ENCODE measurements at places on chromosomes 5 and 9. TPM values are rescaled to one million over a fixed set of nuclear protein-coding genes. Genes with fewer than 3 reads are reported as not detected.

DNA sequence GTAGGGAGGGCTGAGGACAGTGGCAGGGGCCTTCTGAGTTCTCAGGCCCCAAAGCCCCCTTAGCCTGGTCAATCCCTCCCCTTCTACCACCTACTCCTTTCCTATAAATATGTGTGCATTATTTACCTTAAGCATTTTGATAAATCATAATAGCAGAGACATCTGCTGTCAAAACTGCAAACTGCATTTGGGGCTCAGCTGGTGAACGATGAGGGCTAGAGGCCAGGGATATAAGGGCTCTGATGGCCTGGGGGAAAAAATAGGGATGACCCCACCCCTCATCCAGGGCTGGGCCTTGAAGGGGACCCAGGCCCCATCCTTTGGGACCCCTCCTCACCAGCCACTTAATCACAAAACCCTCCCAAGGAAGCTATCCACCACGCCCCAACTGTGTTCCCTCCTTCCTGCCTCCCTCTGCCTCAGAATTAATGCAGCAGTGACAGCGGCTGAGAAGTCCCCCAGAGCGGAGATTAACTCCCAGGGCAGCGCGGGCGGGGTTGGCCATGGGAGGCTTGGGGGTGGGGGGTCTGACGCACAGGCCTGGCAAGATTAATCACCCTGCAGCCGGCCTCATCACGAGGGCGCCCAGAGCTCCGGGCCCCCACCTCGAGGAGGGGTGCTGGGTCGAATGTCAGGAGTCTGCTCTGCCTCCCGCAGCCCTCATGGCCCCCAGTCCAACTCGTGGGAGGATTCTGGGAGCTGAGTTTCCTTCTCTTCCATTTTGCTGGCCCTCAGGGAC, 42.1 kb downstream of the CXXC5 start:
- DNase-seq, result peak; percentile 87
- 0 out of 2 replicates have a peak overlapping the region, but pooled peaks have one; percentile 8 for H3K4me3 ChIP-seq
- peak overlapping the region; percentile 70 for H3K27ac ChIP-seq
- no peaks in the 10 kb centered on the region for H3K27me3 ChIP-seq
- H3K4me1 ChIP-seq, result peaks cover 41% of the 10 kb centered on the region
- H3K36me3 ChIP-seq, result peaks cover 11% of the 10 kb centered on the region

GRCh38 chr9:130382096-130382495, 62.7 kb upstream of the ASS1 start:
- peaks cover 21% of the 10 kb centered on the region for H3K27me3 ChIP-seq
- no peaks in the 10 kb centered on the region for H3K4me1 ChIP-seq
- H3K4me3 ChIP-seq, result no peak overlapping the region
- H3K36me3 ChIP-seq, result no peaks in the 10 kb centered on the region
- no peak for DNase-seq
- H3K27ac ChIP-seq, result no peak overlapping the region

DNA sequence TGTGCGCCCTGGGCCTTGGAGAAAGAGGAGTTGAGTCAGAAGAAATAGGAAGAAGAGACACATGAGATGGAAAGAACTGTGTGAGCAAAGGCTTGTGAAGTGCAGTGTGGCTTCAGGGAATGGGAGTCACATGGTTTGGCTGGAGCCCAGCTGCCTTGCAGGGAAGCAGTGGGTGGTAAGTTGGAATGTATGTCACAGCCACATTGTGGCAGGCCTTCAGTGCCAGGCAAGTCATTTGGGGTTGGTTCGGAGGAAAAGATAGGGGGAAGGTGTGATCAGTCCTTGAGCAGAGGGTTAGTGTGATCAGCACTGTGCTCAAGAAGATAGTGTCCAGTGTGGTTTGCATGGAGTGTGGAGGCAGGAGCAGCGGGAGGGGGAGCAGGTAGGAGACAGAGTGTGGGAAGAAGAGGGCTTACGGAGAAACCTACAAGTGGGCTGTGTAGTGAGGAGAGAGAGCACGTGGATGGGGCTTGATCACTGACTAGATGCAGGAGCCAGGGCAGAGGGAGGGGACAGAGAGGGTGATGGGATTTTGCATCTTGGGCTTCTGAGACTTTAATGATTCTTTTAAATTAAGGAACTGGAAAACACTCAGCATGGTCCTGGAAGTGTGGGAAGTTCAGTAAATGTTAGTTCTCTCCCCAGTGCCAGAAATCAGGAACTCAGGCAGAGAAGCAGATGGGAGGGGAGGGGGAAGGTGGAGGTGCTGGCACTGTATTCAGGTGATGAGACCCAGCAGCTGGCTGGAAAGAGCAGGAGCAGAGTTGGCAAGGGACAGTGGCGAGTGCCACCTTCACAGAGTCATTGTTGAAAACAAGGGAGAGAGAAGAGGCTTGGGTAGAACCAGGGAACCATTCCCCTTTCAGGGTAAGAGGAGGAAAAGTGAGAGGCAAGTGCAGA, 46.6 kb downstream of the ARHGAP26 start:
- H3K4me1 ChIP-seq, result peaks cover 50% of the 10 kb centered on the region
- H3K27me3 ChIP-seq, result no peaks in the 10 kb centered on the region
- no peaks in the 10 kb centered on the region for H3K36me3 ChIP-seq
- H3K27ac ChIP-seq, result no peak overlapping the region
- H3K4me3 ChIP-seq, result no peak overlapping the region

The GRXCR2 gene
- not detected for total RNA-seq

DNA sequence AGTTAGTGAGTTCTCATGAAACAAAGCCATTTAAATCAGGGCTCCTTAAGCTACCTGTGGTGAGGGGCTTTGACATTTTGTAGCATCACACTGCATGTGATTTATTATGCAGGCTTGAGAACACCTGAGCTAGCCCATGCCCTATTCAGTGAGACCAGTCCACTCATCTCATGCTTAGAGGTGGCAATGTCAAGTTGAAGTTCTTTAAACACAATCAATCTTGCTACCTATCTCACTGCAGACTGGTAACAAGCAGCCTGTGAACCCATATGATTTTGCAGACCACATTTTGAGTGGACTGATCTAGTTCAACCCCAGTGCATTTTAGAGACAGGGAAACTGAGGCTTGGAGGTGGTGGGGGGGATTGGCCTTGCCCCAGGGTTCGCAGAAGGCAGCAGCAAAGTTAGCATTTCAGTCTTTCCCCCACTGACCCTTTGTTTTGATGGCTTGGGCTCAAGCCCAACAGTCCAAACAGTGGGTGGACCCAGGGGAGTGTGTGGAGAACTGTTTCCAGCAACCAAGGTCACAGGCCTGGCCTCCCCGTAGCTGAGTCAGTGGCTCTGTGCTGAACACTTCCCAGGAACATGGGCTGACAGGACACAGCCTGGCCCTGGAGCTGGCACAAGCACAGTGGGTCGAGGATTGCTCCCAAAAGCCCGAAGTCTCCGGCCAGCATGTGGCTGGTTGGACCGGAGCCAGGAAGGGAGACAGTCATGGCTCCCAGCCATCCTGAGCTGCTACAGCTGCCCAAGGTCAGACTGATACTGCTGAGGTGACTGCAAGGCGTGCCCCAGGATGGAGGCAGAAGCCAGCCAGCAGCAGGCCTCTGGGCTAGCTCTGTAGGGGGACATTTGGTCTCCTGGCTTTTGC, 95.3 kb downstream of the RGS3 start:
- H3K4me3 ChIP-seq, result no peak overlapping the region
- H3K27me3 ChIP-seq, result no peaks in the 10 kb centered on the region
- peaks cover 27% of the 10 kb centered on the region for H3K4me1 ChIP-seq
- DNase-seq, result peak; percentile 78
- no peaks in the 10 kb centered on the region for H3K36me3 ChIP-seq

GRCh38 chr9:124137944-124138335, 119.8 kb upstream of the NEK6 start:
- no peaks in the 10 kb centered on the region for H3K27me3 ChIP-seq
- peaks cover 12% of the 10 kb centered on the region for H3K4me1 ChIP-seq
- H3K36me3 ChIP-seq, result no peaks in the 10 kb centered on the region
- no peak overlapping the region for H3K4me3 ChIP-seq
- no peak for DNase-seq
